ENCODE measurements at places on chromosomes 5 and 9. TPM values are rescaled to one million over a fixed set of nuclear protein-coding genes. Genes with fewer than 3 reads are reported as not detected.
A peak's percentile ranks its signal among the peaks of the same experiment; 100 is the strongest.

Gene GABRA6
- not detected for total RNA-seq

Gene LHX2
- not detected for total RNA-seq

Gene PLEKHG4B
- total RNA-seq: 0.03 TPM

DNA sequence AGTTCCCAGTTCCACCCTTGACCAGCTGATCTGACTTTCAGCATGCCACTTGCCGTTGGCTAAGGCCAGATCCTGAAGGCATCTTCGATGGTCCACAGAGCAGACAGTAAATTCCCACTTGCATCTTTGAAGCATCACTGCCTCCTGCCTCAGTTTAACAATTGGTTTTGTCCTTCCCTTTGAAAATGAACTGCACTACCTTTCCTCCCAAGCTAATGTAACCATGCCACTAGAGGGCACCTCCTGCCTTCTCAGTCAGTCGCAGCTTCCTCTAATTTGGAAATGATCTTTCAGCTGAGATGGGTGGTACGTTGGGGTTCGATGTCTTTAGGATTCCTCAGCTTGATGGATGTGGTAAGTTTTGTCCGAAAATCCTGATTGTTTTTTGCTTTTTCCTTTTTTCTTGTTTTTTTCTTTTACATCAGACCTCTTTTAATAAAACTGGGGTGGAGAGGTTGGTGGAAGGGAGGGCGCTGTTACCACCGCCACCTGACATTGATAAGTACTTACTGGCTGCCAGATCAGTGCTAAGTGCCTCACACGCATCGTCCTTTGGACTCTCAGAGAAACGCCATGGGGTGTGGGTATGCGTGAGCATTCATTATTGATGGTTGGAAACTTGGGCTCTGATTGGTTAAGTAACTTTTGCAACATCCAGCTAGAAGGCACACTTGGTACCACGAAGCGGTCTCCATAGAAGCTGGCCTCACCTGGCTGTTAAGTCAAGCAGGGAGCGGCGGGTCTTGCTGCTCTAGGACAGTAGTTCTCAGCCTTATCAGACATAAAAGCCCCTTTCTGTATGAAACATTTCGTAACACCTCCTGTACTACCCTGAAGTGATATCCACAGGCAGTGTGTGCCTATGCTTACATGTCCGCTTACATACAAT, 16.9 kb downstream of the PTTG1 start:
- peak overlapping the region; percentile 77 for H3K4me3 ChIP-seq
- peaks cover 6% of the 10 kb centered on the region for H3K27me3 ChIP-seq
- H3K36me3 ChIP-seq: no peaks in the 10 kb centered on the region
- peak; percentile 52 for DNase-seq
- H3K27ac ChIP-seq: peak overlapping the region; percentile 87
- H3K4me1 ChIP-seq: peaks cover 32% of the 10 kb centered on the region

Gene PCA3
- not detected for total RNA-seq

DNA sequence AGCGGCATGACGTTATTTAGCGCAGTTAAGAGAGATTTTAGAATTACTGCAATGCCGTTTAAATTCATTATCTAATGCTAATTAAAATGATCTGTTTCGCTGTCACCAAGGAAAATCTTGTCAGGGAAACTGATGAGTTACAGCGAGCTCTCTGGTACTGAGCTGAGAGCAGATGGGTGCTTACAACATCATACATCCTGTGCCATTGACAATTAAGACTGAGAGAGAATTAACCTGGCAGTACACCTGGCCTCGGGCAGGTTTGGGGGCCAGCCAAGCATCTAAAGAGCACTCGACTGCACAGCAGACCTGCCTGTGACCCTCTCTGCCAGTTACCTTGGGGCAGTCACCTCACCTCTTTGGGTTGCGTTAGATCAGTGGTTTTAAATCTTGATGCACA, 55.0 kb downstream of the PUM3 start:
- H3K36me3 ChIP-seq: peaks cover 70% of the 10 kb centered on the region
- no peaks in the 10 kb centered on the region for H3K4me1 ChIP-seq
- no peak overlapping the region for H3K27ac ChIP-seq
- H3K27me3 ChIP-seq: no peaks in the 10 kb centered on the region
- no peak overlapping the region for H3K4me3 ChIP-seq

Gene SLC25A2
- total RNA-seq: 0.99 TPM

Gene NREP
- total RNA-seq: 20.2 TPM

DNA sequence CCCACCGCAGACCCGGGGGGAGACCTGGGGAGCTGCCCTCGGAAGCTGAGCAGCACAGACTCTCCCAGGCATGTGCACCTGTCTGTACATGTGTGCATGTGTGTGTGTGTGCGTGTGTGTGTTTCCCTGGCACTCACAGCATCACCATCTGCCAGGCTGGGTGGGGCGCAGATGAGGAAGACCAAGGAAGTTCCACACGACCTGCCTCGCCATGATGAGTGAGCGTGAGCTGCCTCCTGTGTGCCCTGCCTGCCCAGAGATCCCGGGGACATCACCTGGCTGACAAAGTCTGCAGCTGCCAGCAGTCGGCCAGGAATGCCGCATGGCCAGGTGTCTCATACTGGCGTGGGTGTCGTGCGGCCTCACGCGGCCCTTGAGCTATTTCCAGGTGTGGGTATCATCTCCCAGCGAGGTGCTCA, 4.0 kb upstream of the GPSM1 start:
- H3K36me3 ChIP-seq: no peaks in the 10 kb centered on the region
- H3K4me1 ChIP-seq: no peaks in the 10 kb centered on the region
- H3K4me3 ChIP-seq: no peak overlapping the region
- no peaks in the 10 kb centered on the region for H3K27me3 ChIP-seq
- no peak overlapping the region for H3K27ac ChIP-seq
- DNase-seq: no peak

- no peak for DNase-seq
- no peak overlapping the region for H3K4me3 ChIP-seq
- no peak overlapping the region for H3K27ac ChIP-seq
Observed at GRCh38 chr5:43582082-43583005, 20.6 kb upstream of the NNT start.

DNA sequence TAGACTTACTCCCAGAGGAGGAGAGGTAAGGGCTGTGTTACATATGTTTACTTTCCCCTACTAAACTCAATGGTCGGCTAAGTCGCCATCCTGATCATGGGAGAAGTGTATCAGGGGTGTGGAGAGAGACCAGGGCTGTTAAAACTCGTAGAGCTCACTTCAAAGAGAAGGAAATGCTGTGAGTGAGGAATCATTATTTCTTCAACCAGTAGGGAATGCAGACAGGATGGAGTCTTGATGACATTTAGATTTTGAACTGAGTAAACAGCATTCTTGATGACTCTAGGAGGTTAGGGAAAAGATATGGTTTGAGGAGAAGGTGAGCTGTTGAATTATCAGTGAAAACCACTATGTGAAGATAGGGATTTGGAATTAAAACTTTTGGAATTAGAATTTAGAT, 17.3 kb downstream of the RECK start:
- H3K36me3 ChIP-seq: peaks cover 5% of the 10 kb centered on the region
- no peak for DNase-seq
- no peaks in the 10 kb centered on the region for H3K27me3 ChIP-seq
- no peak overlapping the region for H3K27ac ChIP-seq

GRCh38 chr9:8477450-8477849, 677.9 kb upstream of the DMAC1 start:
- no peaks in the 10 kb centered on the region for H3K27me3 ChIP-seq
- no peak overlapping the region for H3K4me3 ChIP-seq
- DNase-seq: no peak
- peaks cover 5% of the 10 kb centered on the region for H3K4me1 ChIP-seq
